Cortex of kidney (tissue), 1 donor: ENCODE measurements at places on chromosomes 7 and 10.

DNA sequence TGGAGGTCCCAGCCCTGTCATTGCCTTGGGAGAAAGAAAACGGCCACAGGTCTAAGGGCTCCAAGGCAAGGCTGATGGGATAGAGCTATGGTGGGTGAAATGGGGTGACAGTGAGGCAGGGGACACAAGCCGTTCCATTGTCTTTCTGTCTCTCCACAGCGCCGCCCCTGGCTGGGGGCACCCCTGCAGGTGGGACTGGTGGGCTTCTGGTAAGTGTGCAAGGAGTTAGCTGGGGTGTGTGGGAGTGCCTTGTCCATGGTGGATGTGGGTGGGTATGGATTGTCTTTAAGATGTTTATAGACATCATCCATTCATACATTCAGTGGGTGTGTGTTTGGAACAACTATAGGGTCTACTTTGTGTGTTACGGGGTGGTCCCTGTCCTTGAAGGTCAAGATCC is 7.5 kb downstream of the SFXN3 start:
- DNase-seq = no peak

GRCh38 chr10:110784198-110784597 is 87.5 kb upstream of the PDCD4 start:
- no peak for DNase-seq

DNA sequence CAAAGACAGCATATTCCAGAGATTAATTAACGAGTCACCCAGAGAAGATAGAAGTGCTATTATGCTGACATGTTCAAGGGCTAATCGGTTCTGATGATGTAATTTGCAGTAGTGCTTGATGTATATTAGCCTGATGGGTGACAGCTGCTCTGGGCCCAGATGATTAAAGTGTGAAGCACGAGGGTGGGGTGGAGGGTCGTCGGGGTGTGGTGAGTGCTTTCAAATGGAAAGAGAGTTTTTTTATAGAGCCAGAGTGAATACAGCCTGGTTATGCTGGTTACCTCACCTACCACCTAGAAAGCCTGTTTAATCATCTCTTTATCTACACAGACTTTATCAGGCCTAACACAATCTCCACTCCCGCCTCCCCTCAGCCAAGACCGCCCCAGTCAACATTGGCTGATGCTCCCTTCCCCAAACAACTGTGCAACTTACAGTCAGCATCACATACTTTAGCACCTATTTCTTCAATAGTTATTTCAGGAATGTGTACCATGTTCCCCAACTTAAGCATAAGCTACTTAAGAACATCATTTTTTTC is 11.5 kb upstream of the STN1 start:
- no peak for DNase-seq

DNA sequence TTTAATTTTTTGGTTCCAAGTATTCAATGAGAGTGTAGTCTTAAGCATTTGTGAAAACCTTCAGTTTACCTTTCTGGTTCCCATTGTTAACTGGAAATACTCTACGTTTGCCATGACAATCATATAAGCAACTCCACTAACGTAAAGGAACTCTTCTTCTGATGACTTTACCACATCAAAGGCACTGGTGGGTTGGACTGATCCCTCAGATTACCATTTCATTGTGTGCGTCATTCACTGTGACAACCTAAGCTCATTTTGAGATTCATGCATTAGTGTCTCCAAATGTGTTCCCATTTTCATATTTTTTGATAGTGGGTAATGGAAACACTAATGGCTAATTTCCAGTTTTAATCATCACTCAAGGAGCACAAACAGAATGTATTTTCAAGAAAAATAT is 119.9 kb upstream of the COL1A2 start:
- no peak for DNase-seq

- DNase-seq = no peak
Observed at GRCh38 chr10:6045314-6045848, 16.8 kb downstream of the IL2RA start.
